ENCODE measurements at places on chromosomes 5 and 9.

DNA sequence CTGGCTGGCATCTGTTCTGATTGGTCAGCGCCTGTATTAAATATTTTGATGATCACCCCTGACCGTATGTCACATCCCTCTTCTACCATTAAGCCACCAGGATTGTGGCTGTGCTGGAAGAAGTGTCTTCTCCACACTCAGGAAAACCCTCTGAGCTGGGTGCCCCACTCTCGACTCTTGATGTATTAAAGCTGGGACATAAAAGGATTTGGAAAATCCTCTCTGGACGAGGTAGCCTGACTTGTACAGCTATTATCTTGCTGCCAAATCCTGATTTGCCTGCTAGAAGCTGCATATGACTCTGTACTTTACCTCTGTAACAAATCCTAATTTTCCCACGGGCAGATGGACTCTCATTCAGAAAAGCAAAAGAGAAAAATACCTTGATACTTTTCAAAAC, 161.0 kb downstream of the SLC28A3 start:
- no peak for DNase-seq

DNA sequence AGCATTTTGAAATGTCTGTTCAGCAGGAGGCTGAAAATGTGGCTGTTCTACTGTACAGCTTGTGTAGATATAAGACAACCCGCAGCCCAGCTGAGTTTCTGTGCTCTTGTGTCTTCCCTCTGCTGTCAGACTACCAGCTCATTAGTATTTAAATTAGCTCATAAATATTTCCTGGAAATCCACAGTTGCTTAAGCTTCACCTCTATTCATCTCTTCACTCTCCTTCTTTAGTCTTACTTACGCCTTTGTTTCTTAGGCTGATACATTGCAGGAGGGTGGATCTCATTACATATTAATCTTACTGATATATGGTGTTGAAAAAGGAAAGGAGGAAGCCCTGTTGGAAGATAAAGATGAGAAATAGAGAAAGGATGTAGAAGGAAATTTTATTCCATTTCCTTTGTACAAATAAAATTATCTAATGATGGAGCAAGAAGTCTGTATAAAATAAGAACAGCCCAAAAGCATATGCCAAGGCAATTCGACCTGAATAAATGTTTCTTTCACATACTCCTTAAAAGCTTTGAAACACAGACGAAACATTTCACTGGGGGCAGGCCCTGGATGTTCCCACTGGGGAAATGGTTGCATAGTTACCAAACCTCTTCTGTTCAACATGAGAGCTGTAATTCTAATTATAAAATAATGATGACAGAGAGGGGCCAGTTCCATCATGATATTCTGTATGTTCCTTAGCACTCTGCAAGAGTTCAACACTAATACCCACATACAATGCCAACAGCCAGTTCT, 111.8 kb upstream of the APC start:
- no peak for DNase-seq

- DNase-seq, result no peak
Measured at GRCh38 chr9:122042056-122042455, 51.1 kb downstream of the TTLL11 start.

GRCh38 chr5:67805666-67806348, 409.7 kb upstream of the PIK3R1 start:
- DNase-seq, result peak; percentile 39

DNA sequence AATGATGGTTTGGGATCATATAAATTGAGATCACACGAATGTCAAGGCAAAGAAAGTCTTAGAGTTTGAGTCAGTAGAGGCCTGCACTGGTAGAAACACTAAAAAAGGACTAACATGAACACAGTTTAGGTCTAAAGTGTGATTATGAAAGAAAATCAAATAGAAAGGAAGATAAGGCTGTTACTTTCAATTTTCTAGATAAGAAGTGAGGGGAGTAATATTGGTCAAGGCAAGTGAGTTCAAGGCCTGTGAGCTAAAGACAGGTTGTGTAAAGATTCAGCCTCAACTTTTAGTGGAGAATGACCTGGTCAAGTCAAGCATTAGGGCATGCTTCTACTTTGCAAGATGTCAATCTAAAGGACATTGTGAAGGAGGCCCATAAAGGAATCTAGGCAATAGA, 19.0 kb downstream of the VLDLR start:
- DNase-seq, result no peak

DNA sequence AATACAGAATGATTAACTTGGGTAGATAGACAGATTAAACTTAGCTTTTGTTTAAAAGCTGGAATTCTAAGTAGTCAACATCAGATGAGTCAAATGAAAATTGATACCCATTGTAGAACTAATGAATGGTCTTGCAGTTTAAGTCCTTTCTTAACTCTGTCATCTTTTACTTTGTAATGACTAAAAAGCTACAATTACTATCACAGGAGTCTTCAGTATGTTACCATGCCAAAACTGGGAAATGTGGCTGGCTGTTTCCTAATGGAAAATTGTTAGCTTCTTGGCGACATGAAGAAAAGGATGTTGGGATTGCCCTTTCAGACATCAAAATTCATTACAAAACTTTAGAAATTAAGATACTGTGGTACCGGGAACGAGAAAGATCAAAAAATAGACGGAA, 20.2 kb upstream of the ANXA1 start:
- no peak for DNase-seq
